Cardiac septum (tissue), 1 donor: ENCODE measurements at places on chromosomes 5 and 9. TPM values are rescaled to one million over a fixed set of nuclear protein-coding genes. Genes with fewer than 3 reads are reported as not detected.

GRCh38 chr9:134641173-134641989 is at the start of gene COL5A1:
Gene COL5A1, plus strand, starts transcription at chr9:134641803. Its CDS starts 385 bp downstream, at chr9:134642188.
- DNase-seq = peak; percentile 91

MAMDC2 gene
- total RNA-seq = 3.6 TPM

DNA sequence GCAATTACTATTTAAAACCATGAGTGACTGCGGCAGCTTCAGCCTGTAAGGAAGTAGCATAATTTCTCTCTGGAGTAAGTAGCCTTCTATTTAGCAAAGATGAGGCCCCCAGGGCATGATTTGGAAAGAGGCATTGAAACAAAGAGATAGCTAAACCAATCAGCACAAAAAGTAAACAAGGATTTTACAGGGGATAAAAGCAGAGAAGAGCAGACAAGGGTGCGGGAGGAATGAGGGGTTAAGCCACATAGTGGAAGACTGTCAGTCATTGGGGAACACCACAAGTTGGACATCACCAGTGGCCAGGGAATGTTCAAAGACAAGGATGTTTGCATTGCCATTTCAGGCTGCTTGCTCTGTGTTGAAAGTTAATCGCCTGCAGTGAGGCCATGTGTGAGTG is 24.0 kb upstream of the C5orf63 start:
- no peak for DNase-seq

GRCh38 chr5:132269635-132270334 is 12.3 kb downstream of the PDLIM4 start:
- DNase-seq = no peak

DNA sequence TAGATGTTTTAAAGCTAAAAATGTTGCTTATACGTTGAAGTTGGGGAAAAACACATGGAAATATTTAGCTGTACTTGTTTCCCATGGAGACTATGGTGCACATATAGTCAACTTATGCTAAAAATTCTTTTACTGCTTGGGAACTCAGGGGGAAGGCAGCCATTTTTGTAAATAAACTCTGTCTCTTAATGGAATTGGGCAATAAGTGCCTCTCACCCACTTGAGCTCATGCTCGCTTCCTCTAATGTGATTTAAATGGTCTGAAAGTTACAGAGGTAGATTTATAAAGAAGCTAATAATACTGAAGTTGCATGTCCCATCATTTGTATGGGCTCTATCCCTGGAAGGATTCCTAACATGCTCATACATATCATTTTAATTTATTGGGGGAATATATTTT is 523.8 kb downstream of the RASEF start:
- no peak for DNase-seq

DNA sequence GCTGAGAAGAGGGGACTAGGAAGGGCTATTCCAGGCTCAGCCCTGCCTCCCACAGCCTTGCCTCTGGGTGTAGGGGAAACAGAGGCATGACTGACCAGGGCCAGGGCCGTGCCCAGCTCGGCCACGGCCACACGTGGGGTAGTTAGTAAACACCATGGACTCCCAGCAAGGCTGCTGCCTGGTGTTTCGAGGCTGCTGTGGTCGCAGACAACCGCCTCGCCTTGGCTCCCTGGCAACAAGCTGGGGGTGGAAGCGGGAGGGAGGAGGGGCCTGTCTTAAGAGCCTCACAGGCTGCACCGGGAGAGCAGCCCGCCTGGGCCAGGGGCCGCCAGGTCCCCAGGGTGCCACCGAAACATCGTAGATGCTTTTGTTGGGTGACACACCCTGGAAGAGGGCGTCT is 90.2 kb upstream of the CACNA1B start:
- no peak for DNase-seq

SIT1 gene
- not detected for total RNA-seq

DNA sequence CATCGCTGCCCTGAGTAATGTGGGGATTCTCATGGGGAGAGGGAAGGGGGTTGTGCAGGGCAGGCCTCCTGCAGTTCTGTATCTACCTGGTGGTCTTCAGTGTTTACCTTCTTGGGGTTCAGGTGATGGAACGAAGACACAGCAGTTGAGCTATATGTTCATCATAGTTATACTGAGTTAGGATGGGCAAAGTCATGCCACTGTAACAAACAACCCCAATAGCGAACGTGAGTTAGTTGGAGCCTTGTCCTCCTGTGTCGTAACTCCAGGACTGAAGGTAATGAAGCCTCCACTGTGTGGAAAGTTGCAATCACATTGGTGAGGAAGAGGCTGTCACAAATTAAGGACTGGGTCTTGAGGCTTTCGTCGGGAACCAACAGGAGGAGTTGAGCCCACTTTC is 64.4 kb downstream of the DAPK1 start:
- DNase-seq = no peak

GABRA6 gene
- not detected for total RNA-seq

OMD gene
- total RNA-seq = 6.5 TPM

VLDLR gene
- 127 TPM for total RNA-seq

- DNase-seq = no peak
These were observed 67.0 kb upstream of the SYK start for GRCh38 chr9:90734631-90735030.

JAKMIP2 gene
- total RNA-seq = 0.11 TPM

DNA sequence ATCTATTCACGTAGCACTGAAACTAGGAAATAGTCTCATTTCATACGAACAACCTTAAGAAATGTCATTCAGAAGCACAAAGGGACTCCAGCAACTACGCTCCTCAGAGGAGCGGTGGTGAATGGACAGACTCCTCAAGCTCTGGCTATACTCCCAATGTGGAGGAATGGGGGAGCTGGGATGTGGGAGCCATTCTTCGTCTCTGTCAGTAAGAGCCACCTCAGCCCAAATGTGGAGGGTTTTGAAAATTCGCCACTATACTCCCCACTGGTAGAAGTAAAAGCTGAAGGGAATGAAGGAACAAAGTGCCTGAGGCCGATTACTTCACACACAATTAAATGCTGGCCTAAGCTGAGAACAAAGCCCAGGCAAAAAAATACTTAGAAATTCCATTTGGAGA is 96.3 kb downstream of the ADAMTS12 start:
- no peak for DNase-seq

GLRA1 gene
- not detected for total RNA-seq

- DNase-seq = peak; percentile 57
These were observed 16.2 kb downstream of the SLC6A3 start for GRCh38 chr5:1429066-1429465.

- no peak for DNase-seq
These were observed 307.3 kb upstream of the MPDZ start for GRCh38 chr9:13586587-13587374.

- no peak for DNase-seq
These were observed 14.4 kb downstream of the ELAVL2 start for GRCh38 chr9:23811633-23812032.

- no peak for DNase-seq
These were observed 37.7 kb upstream of the STXBP1 start for GRCh38 chr9:127574072-127574993.

GDF9 gene
- 0.43 TPM for total RNA-seq

DNA sequence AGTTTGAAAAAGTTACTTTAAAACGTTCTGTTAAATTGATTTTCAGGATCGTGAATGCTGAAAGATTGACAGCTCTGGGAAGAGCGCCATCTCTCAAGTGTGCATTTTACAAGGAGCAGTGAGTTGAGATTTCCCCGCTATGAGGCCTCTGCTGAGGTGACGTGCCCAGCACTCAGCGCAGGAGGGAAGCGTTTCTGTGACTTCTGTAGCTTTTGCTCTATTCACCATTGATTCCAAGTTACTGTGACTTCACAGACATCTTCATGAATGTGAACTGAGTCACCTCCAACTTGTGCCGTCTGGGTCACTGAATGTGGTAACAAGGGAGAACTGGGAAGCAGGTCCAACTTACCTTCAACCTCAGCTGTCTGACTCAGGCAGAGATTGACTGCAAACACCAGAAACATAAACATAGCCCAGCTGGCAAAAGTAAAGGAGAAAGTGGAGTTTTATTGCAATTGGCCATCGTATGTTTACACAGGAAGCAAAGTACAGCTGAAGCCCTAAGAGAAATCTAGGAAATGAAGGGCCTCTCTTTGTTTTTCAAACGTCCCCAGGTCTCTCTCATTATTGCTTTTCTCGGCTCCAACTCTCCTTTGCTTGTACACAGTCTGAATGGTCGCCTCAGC is 428.8 kb upstream of the CLINT1 start:
- DNase-seq = no peak

- DNase-seq = no peak
These were observed 149.2 kb downstream of the GABBR2 start for GRCh38 chr9:98559561-98559960.

KCTD16 gene
- total RNA-seq = 0.08 TPM

FOXD4L5 gene
- 0.11 TPM for total RNA-seq

F2RL2 gene
- total RNA-seq = 3.4 TPM

DNA sequence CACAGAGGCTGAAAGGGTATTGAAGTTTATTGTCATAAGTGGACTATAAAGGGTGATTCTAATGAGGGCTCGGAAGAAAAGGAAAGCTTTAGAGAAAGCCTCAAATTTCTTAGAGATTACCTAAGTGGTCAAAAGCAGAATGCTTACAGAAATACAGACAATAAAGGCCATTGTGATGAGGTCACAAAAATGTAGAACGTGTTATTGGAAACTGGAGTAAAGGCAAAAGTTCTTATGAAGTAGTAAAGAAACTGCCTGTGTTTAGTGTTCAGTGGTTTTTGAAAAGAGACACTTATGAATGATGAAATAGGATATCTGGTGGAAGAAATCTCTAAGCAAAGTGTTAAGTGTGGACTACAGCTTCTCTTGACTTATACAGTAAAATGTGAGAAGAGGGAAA is 726.9 kb downstream of the DNAH5 start:
- DNase-seq = no peak

SPINK5 gene
- total RNA-seq = 0.16 TPM

- DNase-seq = no peak
These were observed 122.9 kb upstream of the OSMR start for GRCh38 chr5:38722918-38723317.

DNA sequence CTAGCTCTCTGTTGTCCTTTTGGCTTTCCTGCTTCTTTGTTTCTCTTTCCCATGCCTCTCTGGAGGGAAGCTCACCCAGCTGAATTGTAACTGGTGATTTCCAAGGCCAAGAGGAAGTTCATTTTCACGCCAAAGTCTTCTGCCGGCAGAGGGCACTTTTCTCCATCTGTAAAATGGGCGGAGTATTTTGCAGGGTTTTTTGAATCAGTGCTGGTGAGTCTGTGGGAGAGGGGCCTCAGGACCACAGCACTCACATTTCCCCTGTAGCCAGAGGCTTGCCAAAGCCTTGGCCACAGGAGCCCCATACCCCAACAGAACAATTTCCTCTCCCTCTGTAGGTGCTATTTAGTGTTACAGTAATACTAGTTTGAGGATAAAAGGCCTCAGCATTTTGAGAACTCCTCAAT is 42.3 kb upstream of the MATR3 start:
- DNase-seq = no peak

DNA sequence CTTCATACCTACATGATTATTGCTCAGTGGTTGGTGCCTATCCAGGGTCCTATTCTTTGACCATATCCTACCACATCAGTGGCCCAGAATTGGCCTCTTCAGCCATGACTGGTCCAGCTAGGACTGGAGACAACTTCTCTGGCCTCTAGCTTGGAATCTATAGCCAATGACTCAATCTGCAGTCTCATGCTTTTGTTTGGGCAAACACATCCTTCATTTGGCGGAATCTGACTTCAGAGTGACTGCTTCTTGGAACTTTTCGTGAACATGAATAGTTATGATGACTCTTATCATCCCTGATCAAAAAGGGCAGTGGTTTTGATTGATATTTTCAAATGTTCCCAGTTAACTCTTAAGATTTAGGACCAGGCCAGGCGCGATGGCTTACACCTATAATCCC is 134.1 kb downstream of the PAPPA start:
- no peak for DNase-seq

IL31RA gene
- 1.3 TPM for total RNA-seq

DNA sequence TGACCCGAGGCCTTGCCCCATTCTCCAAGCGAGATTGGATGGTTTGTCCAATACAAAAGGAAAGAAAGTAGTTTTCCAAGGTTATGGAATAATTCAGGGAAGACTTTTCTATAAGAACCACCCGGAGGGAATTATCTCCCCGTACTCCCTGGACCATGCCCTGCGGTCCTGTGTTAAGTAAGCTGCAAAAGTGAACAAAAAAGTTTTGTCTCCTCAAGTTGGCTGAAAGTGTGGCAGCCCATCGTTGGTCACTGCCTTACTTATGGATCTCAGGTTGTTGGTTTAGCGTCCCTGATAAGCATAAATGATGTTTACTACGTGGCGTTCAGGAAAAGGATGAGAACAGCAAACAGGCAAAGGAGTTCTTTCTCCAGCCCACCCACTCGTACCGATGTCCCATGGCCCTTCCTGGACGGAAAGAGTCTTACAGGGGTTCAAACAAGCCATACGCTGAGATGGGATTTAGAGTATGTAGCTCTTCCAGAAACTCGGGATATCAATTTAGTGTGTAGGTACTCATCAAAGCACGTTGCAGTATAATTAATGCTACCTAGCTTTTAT is 413 bp upstream of the AUH start:
- DNase-seq = no peak

DNA sequence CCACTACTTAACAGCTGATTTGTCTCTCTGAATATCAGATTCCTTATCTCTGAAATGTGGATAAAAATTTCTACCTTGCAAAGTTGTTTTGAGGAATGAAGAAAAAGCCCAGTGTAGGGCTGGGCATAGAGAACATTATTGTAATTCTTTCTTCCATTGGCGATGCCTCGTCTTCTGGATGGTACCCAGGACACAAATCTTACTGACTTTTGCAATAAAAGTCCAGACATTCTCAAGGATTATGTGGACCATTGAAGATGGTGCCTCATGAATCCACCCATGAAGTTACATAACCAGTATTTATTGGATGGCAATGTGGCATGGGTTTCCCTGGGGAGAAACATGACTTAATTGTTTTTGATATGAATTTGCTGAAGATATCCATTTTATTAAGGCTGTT is 33.1 kb downstream of the NNT start:
- no peak for DNase-seq

GRCh38 chr5:109546461-109546860 is 136.7 kb upstream of the PJA2 start:
- DNase-seq = no peak

- no peak for DNase-seq
These were observed 196.2 kb downstream of the AOPEP start for GRCh38 chr9:94922691-94923107.

DNA sequence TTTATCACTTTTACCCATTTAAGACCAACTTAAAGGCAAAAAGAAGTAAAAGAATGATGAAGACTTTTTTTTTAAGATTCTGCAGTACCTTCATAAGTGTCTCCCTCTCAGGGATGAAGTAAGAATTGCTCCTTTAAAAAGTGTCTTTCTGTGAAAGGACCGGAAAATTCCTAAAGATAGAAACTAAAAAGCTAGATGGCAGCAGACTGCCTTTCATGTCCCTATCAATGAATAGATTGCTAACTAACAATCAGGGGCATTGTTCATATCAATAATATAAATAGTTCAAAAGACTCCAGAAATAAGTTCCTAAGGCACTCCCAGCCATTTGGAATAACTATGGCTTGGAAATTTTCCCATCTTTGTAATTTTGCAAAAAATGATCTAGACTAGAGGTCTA is 558.0 kb downstream of the PDE4D start:
- DNase-seq = no peak

- DNase-seq = peak; percentile 94
These were observed 80.2 kb upstream of the IER5L start for GRCh38 chr9:129258124-129258822.
